ENCODE measurements at places on chromosomes 16 and 17. TPM values are rescaled to one million over a fixed set of nuclear protein-coding genes. Genes with fewer than 3 reads are reported as not detected.

DNA sequence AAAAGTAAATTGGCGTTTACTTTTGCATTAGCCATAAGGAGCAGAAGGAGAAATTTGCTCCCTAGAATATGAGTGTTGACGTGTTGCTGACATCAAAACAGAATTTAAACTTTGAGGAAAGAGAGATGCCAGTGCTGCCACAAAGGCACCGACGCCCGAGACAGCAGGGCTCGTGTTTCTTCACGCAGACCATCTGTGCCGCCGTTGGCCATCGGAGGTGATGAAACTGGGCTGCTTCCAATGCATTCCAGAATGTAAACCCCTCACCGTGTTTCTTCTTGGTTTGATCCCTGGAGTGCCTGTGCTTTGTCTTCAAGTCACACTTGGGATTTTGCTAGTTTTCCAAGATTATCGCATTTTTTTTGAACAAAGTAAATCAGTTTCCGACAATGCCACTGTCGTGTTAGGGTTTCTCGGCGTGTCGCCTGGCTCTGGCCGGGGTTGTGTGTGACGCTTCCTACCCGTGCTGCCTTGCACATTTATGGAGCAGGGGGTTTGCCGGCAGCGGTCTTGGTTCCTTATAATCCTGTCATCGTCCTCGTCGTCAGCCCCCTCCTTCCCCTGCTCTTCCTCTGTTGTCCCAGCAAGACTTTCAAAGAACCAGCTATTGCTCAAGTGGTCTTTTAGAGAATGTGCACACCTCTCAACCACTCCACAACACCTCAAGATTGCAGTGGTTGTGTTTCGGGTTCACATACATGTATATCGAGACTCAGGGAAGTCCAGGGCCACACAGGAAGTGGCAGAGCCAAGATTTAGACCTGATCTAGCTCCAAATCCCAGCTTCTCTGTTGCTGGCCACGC lies 103.9 kb downstream of the METRNL start:
- peak; percentile 34 for DNase-seq

DNA sequence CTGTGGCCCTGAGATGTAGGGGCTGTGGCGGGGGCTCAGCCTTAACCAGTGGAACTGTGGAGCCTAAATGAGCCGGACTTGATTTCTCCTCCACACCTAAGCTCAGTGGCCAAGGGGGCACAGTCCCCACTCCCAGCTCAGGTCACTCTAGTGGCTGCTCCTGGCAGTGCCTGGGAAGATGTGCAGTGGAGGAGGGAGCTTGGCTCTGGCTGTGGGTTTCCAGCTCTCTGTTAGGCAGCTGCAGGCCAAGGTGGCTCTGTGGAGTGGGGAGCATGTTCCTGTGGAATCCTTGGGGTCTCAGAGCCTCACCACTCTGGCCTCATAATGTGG lies 76.3 kb downstream of the AMFR start:
- no peak for DNase-seq

DNA sequence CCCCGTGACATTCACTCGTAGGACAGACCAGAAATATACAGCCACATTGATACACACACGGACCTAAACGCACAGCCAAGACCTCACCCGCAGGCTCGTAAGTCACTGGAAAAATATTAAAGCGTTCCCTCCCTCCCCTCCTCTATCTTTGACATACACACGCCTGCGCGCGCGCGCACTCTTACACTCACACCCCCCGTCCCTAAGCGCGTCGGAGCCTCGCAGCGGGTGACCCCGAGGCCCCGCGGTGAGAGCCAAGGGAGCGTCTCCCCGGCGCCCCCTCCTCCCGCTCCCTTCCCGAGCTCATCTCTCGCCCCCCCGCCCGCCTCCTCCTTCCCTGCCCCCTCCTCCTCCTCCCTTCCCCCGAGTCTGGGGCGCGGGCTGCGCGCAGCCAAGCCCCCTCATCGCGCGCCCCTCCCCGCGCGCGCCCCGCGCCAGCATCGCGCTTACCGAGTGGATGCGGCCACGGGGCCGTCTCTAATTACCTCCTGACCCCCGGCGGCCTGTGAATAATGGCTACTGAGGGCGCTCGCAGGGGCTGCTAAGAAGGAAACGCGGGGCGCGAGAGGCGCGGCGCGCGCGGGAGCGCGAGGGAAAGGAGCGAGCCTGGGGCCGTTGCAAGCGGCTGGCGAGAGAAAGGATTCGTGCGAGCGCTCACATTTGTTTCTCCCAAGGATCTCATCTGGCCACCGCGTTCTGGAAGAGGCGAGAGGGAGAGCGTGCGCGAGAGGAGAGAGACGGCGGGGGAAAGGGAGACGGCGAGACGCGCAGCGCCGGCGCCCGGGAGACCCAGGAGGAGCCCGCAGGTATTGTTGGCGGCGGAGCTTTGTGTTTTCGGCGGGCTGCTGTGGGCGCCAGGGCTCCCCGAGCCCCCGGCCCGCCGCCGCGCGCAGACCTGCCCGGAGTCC lies 42.4 kb downstream of the RAI1 start:
- peak; percentile 88 for DNase-seq

GRCh38 chr17:2136241-2136640 lies 81.3 kb downstream of the HIC1 start:
- DNase-seq, result peak; percentile 60

- DNase-seq, result no peak
Observed at GRCh38 chr17:79944251-79944812, 91.3 kb downstream of the TBC1D16 start.

ZFP1 gene
- total RNA-seq, result 24.2 TPM

All from fibroblast of villous mesenchyme (primary cell).